ENCODE measurements at places on chromosomes 6 and 20.

DNA sequence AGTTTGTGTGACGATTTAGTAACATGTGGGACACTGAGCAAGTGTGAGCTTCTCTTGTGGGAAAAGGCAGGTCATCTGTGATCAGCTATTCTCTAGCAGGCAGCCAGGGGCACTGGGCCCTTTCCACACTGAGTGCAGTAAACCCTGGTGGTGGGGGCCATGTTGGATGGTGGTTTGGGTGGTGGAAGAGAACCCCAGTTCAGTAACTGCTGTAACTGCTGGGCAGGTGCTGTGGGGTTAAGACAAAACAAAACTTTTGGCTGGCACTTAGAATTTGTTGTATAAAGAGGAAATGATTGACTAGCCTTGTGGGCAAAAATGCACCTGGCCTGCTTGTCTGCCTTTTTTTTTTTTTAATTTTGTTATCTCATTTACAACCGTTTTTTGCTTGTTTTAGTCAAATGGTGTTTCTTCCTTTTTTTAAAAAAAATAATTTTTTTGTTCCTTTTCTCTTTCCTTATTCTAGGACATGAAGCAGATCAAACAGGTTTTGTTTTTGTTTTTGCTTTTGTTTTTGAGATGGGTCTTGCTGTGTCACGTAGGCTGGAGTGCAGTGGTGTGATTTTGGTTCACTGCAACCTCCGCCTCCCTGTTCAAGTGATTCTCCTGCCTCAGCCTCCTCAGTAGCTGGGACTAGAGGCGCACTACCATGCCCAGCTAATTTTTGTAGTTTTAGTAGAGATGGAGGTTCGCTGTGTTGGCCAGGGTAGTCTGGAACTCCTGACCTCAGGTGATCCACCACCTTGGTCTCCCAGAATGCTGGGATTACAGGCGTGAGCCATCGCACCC is 59.8 kb downstream of the IGF2R start:
- no peak for DNase-seq

GRCh38 chr6:78594668-78595066 is 272.7 kb upstream of the IRAK1BP1 start:
- DNase-seq: no peak

- DNase-seq: peak; percentile 4
Observed at GRCh38 chr6:147530132-147531060, 21.9 kb downstream of the SAMD5 start.

GRCh38 chr6:157967020-157967419 is 14.6 kb upstream of the SYNJ2 start:
- DNase-seq: no peak

- no peak for DNase-seq
Observed at GRCh38 chr6:169729961-169730360, 5.7 kb upstream of the PHF10 start.

- DNase-seq: no peak
Observed at GRCh38 chr20:35517125-35517524, 12.3 kb downstream of the C20orf173 start.

DNA sequence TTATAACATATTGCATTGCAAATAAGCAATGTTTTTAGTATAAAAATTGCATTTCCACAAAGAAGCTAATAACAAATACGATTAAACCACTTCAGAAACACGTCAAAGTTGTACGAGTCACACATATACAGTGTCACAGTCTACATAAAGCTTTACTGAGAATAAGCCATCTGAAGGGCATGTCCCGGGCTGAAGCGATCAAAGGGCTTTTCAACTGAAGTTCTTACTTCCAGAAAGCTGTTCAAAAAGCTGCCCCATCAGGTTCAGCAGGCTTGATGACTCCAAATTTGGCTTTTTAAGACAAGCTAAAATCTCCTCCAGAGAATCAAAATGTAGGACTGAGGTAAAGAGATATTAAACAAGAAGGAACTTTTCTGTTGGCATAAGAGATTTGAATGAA is 37.5 kb upstream of the HAO1 start:
- DNase-seq: no peak

- peak; percentile 51 for DNase-seq
Observed at GRCh38 chr20:24102290-24102689, 113.7 kb upstream of the GGTLC1 start.

DNA sequence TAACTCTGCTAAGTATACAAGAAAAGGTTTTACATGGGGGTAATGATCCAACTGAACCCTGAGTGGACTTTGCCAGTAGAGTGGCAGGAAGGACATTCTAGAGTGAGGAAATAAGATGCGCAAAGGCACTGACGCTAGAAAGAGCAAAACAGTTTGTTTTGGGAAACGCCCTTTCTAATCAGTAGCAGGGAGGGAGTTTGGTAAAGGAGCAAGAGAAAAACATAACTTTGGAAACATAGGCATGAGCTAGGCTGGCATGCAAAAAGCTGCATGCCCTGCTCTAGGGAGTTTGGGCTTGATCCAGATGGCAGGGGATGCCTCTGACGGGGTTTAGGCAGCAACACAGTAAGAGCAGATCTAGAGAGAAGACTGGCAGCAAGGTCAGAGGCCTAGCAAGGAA is 135.2 kb downstream of the DST start:
- DNase-seq: no peak

DNA sequence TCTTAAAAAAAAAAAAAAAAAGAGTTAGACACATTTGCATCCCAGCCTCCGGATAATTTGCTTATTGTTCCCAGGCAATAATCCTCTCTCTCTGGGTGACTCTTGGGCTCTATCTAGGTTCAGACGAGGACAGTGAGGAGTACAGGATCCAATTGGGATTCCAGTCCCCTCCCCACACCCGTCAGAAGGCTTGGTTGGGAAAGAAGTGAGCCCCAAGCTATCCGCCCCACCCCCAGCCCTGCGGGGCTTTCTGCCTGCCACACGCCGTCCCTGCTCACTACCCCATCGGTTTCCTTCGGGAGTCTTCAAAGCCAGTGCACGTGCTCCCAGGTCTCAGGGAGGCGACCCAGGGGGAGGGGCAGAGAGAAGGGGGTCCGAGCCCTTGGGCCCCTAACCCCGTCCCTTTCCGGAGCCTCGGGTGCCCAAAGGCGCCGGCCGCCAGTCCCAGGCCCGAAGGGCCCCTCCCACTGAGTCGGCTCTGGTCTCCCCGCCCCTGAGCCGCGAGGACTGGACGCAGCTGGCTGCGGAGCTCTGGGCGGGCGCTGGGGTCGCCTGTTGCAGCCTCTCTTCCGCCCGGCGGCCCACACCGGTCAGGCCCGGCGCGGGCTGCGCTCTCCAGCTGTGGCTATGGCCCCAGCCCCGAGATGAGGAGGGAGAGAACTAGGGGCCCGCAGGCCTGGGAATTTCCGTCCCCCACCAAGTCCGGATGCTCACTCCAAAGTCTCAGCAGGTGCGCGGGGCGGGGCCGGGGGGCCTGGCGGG is 2.5 kb downstream of the MYMX start:
- no peak for DNase-seq

- DNase-seq: peak; percentile 98
Observed at GRCh38 chr6:158142789-158143188, 25.3 kb downstream of the SERAC1 start.

GRCh38 chr6:130557481-130558112 is 191.8 kb downstream of the TMEM200A start:
- DNase-seq: no peak

DNA sequence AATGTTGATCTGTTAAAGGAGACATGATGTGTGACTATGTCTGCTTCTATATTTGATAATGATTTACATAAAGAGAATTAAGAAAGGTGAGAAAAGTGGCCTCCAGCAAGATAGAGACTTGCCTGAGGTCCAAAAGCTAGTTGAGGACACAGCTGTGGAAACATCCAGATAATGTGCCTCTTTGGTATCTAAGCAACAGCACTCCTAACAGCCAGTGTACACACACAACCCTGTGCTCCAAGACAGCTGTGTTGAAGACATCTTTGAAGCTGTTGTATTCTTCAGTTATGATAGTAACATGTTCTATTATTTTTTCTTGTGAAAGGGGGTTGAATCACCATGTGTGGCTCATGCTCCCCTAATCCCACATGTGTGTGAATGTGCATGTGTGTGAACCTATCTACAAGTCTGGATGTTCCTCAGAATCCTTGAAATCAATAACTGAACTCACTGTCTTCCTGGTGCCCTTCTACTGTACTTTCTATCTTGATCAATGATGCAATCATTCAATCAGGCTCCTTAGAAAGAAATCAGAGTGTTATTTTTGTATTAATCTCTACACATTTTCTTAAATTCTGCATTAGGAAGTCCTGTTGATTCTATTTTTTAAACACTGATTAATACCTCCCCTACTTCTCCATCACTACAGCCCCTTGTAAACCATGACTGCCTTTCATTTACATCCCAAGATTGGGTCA is 116.7 kb upstream of the SSTR4 start:
- no peak for DNase-seq

DNA sequence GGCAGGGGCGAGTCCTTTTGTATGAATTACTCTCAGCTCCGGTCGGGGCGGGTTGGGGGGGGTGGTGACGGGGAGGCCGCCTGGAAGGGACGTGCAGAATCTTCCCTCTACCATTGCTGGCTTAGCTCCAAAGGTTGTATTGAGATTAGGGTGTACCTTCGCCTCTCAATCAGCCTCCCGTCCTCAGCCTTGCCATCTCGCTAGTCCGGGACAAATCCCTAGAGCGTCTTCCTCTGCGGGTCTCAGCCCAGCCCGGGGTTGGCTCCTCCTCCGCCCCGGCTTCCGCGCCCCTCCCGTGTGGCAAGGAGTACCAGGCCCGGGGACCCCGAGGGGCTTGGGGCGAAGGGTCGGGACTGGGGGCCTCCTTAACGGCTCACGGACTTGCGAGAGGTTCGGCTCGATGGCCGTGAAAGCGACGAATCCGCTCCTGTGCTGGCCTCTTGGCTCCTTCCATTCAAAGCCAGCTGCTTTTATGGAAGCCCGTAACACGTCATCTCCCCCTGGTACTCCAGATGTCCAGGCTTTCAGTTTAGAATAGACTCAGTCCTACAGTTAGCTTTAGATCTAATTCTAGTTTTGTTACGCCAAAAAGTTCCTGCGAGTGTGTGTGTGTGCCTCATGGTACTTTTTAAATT is 636 bp upstream of the EEF1A1 start:
- DNase-seq: peak; percentile 74

- DNase-seq: peak; percentile 4
Observed at GRCh38 chr6:94323853-94324252, 904.5 kb upstream of the EPHA7 start.

DNA sequence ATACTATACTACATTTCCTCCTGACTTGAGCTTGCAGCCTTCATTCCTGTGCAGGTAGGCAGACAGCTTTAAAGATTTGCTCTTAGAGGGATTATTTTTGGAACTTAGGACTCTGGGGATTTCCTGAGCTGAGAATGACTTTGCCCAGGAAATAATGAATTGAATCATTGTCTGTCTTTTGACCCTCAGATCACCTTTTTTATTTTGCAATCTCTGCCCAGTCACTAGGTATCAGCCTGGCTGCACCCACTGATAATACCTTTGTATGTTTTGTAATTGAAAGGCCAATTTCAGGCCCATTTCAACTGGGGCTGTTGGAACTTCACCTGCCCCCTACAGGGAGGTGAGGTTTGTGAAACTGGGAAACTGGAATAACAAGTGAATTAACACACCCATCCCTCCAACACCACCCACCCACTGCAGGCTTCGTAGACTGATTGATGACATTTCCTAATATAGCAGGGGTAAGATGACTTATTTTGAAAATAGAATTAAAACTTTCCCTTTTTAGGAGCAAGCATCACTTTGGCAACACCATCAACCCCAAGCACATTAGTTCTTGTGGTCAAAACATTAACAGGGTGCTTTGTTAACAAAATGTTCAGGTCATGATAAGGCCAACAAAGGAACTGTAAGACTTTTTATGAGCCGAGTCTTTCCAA is 157.1 kb upstream of the CENPW start:
- DNase-seq: peak; percentile 84

- DNase-seq: peak; percentile 43
Observed at GRCh38 chr20:9912858-9913434, 74.1 kb upstream of the PAK5 start.
